ENCODE measurements at places on chromosomes 12 and 14.

- no peak for DNase-seq
Observed at GRCh38 chr12:76964784-76965571, 86.2 kb upstream of the CSRP2 start.

- no peak for DNase-seq
Observed at GRCh38 chr14:31479027-31479426, 8.8 kb downstream of the GPR33 start.

DNA sequence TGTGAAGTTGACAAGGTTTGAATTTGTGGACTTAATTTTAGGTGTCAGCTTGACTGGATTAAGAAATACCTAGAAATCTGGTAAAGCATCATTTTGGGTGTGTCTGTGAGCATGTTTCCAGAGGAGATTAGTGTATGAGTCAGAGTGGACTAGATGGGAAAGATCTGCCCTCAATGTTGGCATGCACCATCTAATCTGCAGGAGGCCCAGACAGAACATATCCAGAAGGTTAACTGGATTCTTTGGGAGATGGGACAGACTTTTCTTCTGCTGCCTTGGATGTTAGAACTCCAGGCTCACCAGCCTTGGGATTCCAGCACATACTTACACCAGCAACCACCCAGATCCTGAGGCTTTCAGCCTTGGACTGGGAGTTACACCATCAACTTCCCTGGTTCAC lies 14.1 kb downstream of the SGPP1 start:
- no peak for DNase-seq

DNA sequence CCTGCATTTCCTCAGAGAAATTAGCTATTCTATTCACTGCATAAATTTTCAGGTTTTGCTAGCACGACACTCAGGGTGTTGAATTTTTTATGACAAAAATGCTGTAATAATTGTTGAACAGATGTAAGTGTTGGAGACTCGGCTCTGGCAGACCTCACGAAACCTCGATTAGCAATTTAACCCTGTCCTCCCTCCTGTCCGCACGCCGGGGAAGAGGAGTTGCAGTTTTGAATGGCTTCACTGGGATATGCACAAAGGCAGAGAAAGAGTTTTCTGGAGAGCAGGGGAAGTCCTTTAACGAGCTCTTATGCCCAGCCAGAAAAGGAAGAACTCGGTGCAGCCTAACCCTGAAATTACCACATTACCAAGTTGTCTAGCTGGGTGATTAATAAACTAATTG lies 661.1 kb downstream of the VRK1 start:
- no peak for DNase-seq

GRCh38 chr12:103832048-103832997 lies 8.7 kb downstream of the NT5DC3 start:
- DNase-seq = no peak

DNA sequence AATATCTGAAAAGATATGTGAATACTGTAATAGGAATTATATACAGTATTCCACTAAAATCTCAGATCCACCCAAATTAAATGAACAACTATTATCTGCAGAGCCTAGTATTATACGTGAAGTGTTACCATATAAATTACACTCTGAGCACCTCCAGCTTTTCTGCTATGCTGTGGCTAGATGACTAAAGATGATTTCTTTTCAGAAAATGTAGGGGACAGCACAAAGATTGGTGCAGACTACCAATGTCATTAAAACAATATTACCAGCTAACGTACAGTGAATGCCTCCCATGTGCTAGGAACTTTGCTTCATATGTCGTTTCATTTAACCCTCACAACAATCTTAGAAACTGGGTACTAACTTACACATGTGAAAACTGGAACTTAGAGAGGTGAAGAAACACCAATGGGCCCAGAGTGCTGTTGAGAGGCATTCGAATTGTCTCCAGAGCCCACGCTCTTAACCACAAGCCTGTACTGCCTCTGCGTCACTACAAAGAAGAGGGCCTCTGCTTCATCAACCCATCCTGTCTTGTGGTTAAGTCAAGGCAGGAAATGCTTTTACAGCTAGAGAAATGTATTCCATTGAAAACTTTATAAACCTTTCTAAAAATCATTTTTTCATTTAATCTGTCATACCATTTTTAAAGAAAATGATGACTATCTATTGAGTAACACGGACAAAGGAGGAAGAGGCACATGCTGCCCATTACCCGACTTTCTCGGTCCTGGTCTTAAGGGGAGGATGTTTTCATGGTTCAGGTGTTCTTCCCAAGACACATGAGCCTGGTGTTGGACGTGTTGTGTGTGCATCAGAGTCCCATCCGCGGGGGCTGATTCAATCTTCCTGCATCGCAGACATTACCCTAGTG lies 1.3 kb downstream of the GPR65 start:
- peak; percentile 53 for DNase-seq

- no peak for DNase-seq
Observed at GRCh38 chr12:113548467-113548866, 76.8 kb upstream of the LHX5 start.

DNA sequence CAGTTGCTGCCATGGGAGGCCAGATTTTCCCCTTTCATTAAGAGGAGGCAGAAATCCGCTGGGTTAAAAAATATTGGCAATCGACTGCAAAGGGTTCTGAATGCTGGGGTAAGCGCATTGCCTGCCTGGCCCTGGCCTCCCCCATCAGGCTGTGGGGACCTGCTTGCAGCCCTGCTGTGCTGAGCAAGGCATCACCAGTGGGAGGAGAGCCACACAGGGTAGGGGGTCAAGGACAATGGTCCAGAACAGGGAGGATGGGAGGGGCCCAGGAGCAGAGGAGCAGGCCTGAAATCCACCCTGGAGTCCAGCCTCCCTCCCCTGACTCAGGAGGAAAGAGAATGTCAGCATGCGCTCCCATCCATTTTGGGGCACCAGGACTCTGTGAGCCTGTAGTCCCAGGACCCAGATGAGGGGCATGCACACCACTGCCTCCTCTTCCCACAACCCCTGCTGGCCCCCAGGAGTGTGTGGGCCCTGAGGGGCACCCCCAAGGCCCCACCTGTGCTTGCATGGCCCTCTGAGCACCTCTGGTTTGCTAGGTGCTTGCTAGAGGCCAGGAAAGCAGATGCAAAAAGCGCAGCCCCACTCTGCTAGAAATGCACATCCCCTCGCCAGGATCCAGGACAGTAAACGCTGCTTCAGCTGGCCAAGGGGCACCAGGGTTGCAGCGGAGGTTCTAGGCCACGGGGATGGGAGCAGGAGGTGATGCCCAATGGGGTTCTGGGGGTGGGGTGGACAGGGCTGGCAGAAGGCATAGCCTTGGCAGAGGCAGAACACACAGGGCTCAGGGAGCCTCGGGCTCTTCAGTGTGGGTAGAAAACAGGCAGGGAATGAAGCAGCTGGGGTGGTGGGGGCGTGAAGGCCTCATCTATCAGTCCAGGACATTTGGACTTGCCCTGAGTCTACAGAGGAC lies 14.6 kb downstream of the TESC start:
- DNase-seq = no peak
